ENCODE measurements at places on chromosomes 2 and 18.

GRCh38 chr2:88857951-88858411 lies 166.5 kb downstream of the RPIA start:
- no peak for DNase-seq

DNA sequence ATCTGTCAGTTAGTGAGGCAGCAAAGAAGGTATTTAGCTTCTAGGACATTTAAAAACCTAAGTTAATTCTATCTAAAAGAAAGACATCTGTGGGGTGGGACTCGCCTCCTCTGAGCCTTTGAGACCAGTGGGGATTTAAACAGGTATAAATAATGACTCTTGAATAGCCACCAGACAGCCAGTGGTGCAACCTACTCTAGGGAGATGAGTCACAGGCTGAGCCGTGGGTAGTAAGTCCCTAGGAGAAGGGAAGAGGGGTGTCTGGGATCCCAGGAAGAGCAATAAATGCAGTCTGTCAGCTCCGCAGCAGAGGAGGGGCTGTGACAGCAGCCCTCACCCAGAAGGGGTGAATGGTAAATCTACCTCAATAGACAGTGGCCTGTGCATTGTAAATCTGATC lies 43.1 kb upstream of the GALNT3 start:
- peak; percentile 26 for DNase-seq

DNA sequence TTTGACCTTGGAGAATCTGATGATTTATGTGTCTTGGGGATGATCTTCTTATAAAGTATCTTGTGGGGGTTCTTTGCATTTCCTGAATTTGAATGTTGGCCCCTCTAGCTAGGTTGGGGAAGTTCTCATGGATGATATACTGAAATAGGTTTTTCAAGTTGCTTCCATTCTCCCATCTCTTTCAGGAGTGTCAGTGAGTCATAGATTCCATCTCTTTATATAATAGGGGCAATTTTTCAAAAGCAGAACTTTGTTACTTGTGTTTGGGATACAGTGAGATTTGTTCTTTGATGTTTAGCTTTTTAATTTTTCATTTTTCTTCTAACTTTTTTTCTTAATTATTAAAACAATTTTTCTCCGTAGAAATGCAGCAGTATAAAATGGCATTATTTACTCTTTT lies 19.4 kb downstream of the TMEM87B start:
- no peak for DNase-seq

DNA sequence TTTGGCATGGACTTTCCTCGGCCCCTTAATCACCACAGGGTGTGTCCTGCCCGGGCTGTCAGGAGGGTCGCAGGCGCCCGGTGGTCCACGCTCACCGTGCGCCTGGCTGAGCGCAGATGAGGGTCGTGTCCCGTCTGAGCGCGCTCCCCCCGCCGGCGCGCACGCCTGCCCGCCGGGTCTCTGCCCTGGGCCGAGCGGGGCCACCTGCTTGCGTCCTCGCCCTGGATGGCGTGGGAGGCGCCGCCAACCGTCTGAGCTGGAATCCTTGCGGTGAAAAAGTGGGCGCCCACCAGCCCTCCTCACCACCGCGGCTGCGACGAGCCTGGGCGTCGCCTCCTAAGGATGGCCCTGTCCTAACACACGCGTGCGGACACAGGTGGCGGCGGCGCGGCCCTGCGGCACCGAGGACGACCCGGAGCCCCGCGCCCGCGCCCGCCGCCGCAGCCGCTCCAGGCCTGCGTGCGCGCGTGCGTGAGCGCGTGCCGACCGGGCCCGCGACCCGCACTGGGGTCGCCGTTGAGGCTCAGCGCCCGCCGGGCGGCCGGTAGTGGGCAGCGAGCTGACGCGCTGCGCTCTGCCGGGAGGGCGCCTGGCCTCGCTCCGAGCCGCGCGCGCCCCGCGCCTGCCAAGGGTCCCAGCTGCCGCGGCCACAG lies 126.6 kb downstream of the ARHGEF4 start:
- DNase-seq, result no peak

- no peak for DNase-seq
These were observed 16.9 kb downstream of the KLHL41 start for GRCh38 chr2:169526451-169526850.

DNA sequence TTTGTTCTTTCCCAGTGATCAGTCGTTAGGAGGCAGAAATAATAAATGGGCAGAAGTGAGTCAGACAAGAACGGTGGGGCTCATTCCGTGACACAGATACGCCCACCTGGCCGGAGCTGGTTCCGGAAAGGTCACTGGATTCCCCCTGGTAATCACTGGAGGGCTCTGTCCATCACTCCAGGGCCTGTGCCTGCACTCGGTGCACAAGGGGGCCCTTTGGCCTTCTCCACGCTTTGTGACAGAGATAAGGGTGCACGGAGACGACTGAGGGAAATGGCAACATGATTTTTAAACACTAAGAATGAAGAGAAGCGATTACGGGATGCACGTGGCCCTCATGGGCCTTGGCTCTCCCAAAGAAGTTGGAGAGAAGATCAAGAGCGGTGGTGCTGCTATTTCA lies 84.4 kb downstream of the PTGR3 start:
- DNase-seq, result no peak

DNA sequence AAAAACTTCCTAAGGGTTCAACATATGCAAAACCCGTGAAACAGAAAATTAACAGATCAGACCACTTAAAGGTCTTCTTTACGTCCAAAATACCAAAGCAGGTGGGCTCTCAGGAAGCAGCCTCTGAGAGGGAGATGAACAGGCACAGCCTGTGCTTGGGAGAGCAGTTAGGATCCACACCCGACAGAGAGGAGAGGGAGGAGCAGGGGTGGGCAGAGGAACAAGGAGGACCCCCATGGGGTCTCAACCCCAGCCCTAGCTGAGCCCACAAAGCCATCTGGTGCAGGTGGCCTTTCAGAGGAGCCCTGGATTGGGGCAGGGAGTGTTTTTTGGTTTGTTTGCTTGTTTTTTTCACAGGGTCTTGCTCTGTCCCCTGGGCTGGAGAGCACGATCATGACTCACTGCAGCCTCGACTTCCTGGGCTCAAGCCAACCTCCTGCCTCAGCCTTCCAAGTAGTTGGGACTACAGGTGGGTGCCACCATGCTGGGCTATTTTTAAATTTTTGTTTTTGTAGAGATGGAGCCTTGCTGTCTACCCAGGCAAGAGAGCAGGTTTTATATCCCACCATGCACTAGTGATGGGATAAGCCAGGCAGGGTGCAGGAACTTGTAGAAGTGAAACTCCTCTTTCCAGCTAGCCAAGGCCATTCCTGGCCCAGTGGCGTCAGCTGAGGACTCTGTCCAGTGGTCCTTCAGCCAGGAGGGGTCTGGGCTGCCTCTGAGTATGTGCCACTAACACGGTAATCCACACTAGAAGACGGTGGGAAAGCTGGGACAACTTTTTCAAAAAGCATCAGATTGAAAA lies 154.1 kb upstream of the HDAC4 start:
- DNase-seq, result no peak

DNA sequence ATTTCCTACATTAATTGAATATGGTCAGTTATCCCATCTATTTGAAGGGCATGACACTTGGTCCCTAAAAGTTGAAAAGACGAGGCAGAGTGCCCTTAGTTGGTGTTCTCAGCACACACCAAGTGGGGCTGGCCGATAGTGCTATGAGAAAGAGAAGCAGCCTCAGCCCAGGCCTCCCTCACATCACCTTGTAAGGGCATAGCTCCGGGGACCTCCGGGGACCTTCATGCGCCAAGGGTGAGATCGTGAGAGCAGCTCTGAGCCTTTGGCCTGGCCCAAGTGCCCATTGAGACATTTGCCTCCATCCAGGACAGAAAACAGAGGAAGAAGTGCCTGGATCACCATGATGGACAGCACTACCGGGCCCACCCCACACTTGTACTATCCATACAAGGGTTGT lies 244.3 kb upstream of the COPS8 start:
- no peak for DNase-seq

GRCh38 chr18:75497576-75498235 lies 70.2 kb upstream of the SMIM21 start:
- no peak for DNase-seq

DNA sequence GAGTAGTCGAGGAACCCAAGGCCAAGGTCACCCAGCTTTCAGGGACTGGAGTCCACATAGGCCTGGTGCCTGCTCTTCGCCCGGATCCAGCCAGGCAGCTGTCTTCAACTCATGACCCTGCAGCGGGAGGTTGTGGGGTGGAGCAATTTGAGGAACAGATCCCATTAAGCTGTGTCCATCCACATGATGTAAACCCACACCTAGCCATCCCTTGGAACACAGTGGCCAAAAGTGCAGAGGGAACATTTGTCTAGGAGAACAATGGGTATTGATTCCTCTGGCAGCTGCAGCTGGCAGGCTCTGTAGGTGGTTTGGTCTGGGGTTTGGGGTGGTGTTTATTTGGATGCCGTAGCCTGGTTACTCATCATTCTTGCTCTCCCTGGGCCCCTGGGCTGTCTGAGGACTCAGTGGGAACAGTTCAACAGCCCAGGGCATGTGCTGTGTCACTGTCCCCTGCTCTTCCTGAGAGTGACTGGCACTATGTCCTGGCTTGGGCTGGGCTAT lies 99.4 kb downstream of the TFCP2L1 start:
- DNase-seq, result no peak

DNA sequence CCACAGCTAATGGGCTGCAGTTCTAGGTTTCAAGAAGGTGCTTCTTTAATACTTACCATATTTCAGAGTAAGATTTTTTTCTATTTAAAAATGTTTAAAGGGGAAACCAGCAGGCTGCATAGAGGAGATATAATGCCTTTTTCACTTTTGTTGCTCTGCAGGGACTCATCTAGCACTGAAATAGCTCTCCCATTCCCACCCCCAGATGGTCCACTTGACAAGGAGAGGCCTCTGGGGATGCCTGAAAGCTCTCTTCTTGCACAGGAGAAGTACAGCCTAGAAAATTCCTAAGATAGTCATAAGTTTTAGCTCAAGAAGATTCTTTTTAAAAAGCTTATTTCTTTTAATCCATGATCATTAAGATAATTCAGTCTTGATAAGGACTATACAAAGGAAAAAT lies 126.4 kb downstream of the CDH2 start:
- no peak for DNase-seq

Measured in non-pigmented ciliary epithelial cell (primary cell).